ENCODE measurements at places on chromosomes 6 and 20.
A peak's percentile ranks its signal among the peaks of the same experiment; 100 is the strongest.

- no peak for DNase-seq
These were observed 5.5 kb upstream of the PRELID3B start for GRCh38 chr20:59047938-59048680.

DNA sequence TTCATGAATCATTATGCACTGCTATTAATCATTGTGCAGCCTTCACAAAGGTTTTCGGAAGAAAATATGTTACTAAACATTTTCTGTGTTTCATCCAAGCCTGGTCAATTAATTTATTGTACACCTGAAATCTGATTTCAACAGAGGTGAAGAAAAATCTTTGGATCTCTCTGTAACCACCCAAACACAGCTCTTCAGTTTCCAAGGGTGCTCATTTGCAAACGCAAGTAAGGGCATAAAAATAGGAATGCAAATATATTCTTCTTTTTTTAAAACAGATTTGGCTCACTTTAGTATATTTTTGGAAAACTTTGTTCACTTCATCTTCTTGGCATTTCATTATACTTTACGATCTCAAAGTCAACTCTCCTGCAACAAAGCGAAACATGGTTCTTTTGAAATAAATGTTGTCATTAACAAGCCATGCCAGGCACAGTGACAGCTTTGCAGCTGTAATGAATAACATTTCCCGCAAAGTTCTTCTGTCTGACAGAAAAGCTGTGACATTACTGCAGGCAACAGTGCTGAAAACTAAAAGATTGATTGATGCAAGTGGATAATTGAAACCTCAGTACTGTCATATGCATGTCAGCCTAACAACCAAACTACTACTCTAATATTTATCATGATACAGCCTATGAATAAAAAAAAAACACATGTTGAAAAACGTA is 348.3 kb downstream of the FRK start:
- DNase-seq, result no peak

GRCh38 chr20:2688041-2688591 is 4.5 kb upstream of the EBF4 start:
- peak; percentile 10 for DNase-seq

DNA sequence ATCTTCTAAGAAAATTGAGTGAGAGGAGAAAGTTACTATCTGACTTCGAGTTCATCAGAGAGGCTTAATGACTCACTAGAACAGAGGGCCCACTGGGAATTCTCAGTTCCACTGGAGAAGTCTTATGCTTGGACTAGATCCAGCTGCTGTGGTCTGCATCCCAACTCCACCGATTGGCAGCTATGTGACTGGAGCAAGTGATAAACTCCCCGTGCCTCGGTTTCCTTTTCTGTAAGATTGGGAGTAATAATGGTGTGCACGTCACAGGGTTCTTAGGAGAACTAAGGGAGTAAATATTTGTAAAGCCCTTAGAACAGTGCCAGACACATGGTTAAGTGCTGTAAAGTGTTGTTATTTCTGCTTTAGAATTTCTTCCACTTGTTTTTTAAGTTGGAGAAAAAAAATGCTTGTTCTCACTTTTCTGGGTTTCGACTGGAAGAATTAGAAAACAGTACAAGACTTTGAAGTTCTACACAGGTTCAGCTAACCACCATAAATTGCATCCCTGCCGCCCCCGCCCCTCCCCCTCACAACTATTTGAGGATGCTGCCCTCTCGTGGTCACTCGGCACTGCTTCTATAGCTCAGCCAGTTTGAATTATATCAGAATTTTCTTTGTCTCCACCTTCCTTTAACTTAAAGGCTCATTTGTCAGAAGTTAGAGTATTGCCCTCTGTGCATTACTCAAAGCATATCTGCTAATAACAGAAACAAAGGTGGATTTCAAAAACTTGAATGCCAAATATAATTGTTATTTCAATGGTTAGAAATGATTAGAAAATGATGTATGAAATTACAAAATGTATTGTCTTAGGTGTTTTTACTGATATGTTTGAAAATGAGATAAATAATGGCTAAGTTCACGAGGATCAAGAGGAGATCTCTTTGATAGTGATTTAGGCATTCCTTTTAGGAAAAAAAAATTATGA is 95.0 kb upstream of the IFNGR1 start:
- DNase-seq, result peak; percentile 90

DNA sequence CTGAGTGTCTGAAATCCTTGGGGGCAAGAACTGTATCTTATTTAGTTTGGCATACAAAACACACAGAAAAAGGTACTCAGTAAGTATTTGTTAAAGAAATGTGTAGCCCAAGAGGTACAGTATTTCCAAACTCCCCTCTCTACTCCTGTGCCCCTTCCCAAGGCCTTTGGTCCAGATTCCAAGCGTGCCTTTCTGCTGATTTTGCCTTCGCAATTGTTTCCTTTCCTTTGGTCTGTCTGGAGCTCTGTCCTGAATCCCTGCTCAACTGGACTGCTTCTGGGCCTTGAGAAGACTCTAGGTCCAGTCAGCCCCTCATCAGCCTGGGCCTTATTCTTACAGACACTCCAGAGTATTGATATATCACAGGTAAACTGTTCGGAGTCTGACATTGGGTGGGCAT is 122.2 kb upstream of the SYNCRIP start:
- no peak for DNase-seq

Data from skeletal muscle cell (primary cell).